Hypothalamus (tissue), 51 donors: ENCODE measurements at places on chromosomes 5 and 9.

DNA sequence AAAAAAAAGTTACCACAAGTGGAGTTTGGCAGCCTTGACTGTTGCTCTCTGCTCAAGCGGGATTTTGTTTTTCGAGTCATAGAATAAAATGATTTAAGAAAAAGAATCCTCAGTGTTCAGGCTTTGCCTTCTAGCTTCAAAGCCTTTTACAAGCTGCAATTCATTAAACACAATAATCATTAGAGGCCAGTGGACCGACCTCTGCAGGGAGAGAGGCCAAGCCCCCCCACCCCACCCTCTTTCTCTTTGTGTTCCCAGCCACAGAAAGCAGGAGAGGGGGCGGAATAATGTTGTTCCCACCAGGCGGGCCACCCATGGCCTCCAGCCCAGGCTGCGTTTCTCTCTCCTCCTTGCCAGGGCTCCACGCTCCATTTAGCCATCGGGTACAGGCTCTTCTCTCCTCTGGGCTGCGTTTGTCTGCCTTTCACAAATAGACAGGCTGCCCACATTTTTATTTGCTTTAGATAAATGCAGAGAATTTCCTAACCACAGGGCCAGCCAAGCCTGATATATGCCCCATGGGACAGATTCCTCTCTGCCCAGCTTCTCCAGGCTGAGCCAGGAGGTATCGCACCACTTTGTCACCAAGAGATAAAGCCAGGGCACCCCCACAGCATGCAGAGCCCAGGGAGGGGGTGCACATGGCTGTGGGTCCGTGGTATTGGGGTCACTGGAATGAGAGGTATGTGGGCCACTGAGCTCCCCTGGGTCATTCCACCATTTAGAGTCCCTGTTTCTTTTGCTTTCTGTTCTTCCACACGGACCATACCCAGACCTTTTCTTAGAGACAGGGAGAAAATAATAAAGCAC, 318.8 kb downstream of the PIK3R1 start:
- DNase-seq = peak; percentile 26

DNA sequence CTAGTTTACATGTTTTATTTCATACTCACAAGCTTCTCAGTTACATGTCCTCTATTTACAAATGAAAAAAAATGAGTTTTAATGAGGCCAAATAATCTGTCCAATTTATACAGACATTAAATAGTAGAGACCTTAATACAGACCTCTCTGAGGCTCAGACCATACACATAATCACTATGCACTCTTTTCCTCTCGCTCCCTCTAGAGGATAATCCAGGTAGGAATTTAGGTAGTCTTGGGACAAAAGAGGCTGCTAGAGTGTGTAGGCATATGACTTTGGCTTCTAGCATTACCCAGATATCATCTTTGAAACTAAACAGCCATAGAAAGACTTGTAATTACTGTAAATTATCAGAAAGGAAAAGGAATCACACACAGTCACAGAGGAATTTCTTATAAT, 444.7 kb downstream of the HINT1 start:
- no peak for DNase-seq

DNA sequence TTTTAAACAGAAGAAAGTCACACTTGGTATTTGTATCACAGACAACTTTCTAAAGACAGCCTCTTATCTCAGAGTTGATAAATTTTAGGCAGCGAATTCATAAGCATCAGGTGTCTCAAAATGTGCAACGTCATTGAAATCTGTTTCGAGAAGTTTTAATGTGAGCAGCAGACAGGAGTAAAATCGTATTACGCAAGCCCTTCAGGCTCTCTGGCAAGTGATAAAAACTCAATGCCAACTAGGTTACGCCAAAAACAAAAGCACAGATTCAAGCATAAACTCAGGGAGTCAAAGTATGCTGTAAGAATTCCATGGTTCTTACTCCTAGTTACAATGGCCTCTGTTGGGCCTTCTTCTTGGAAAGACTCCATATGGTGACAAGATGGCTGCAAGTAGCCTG, 244.7 kb downstream of the SEMA5A start:
- DNase-seq = no peak

GRCh38 chr5:134585966-134586365, 46.7 kb downstream of the SAR1B start:
- DNase-seq = no peak

- DNase-seq = no peak
Observed at GRCh38 chr5:85357309-85357708, 972.6 kb upstream of the EDIL3 start.

DNA sequence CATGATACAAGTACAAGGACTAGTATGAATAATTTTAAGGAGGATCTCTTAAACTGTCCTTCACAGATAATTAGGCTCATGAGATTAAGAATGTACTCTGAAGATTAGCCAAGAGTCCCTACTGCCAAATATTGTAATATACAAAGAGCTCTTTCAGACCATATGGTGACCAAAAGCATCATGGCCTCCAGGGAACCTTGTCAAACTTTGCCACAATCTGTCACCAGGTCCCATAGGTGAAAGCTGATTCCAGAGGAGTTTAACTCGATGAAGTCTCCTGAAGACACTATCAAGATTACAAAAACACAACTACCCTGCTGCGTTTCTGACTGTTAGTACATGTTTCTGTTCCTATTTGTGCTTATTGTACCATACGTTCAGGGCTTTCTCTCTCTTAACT, 395.4 kb upstream of the ITGA1 start:
- no peak for DNase-seq

DNA sequence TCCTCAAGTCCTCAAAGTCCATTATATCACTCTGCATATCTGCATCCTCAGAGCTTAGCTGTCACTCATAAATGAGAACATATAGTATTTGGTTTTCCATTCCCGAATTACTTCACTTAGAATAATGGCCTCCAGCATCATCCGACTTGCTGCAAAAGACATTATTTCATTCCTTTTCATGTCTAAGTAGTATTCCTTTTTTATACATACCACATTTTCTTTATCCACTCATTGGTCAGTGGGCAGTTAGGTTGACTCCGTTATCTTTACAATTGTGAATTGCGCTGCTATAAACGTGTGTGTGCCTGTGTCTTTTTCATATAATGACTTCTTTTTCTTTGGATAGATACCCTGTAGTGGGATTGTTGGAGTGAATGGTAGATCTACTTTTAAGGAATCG, 117.2 kb downstream of the OR2K2 start:
- no peak for DNase-seq

GRCh38 chr5:165209101-165209727, 1703.8 kb downstream of the MAT2B start:
- no peak for DNase-seq

- no peak for DNase-seq
Observed at GRCh38 chr5:58885260-58885659, 302.4 kb downstream of the RAB3C start.

DNA sequence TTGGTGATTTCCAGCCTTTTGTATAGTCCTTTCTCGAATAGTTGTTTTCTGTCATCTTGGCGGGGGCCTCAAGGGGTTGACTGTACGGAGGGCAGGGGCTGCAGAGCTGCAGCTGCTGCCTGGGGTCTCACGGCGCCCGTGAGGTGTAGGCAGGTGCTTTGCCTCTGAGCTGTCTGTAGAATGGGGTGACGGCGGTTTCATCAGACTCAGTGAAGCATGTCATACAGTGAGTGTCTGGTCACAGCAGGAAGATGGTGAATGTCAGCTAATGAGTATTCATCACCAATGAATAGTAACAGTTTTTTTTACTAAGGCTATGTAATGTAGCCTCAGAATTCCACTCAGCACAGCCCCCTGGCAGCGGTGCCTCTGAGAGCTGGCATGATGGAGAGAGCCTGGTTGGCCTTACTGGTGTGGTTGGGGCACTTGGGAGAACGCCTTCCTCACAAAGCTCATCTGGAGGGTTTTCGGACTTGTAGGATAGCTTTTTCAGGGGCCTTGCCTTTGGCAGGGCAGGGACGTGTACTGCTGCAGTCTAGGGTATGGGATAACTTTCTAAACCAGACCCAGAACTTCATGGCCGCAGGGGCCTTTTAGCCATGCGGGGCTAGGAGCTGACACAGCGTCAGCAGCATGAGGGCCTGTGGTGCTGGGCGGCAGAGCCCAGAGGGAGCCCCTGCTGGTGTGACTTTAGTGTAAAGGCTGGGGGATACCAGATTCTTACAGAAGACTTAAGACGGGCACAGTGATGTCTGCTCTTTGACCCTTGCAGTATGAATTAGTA, 15.0 kb downstream of the TENT4A start:
- DNase-seq = no peak

DNA sequence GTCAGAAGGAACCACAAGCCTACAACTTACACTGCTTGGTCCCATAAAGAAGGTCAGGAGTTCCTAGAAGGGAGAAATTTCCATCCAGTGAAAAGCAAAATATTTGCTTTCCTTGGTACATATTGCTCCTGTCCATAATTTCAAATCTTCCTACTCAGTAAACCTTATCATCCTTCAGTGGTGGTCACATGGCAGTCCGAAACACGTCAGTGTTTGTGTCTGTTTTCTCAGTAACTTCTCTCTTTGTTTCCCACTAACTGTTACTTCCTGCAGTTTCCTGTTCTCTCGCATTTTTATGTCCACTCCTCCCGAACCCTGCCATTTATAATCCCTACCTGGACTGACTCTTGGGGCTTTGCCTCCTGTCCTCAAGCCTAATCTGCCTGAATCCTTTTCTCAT, 129.1 kb downstream of the FANCC start:
- no peak for DNase-seq

DNA sequence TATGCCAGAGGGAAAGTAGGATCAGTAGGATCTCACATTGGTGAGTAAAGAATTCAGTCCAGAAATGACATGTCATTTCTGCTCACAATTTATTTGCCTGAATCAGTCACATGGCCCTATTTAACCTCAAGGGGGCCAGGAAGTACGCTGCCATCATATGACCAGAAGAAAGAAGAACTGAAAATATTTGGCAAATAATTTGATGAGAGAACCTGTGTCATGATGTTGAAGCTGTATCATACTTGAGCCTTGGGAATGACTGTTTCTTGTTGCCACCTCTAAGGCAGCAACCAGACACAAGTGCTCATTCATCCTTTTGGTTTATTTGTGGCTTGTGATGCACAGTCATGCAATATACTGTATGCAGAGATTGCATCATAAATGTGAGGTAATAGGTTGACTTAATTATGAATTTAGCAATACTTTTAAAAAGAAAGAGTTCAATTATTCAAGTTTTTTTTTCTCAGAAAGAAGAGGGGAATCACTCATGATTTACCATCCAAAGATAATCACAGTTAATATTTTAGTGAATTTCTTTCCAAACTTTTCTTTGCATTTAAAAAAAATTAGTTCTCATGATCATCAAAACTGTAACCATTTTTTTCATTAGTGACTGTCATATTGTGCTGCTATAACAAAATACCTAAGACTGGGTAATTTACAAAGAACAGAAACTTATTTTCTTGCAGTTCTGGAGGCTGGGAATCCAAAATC, 8.2 kb upstream of the ZFYVE16 start:
- no peak for DNase-seq

DNA sequence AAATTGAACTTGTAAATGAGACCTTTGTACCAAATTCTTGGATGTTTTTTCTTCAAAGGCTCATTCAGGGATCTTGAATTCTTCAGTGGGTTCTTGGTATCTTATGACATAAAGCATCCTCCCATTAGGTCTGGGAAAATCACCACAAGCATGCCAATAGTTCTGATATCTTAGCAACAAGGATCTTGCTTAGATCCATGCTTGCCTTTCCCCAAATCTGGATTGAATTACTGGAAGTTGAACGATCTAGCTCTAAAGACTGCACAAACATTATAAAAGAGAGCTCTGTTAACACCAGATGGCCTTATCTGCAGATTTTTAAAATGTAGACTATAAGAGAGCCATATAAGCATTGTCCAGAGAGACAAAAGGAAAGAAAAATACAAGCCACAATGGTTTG, 266.3 kb downstream of the RAB3C start:
- no peak for DNase-seq

- DNase-seq = no peak
Observed at GRCh38 chr9:132864691-132865090, 13.4 kb downstream of the AK8 start.

DNA sequence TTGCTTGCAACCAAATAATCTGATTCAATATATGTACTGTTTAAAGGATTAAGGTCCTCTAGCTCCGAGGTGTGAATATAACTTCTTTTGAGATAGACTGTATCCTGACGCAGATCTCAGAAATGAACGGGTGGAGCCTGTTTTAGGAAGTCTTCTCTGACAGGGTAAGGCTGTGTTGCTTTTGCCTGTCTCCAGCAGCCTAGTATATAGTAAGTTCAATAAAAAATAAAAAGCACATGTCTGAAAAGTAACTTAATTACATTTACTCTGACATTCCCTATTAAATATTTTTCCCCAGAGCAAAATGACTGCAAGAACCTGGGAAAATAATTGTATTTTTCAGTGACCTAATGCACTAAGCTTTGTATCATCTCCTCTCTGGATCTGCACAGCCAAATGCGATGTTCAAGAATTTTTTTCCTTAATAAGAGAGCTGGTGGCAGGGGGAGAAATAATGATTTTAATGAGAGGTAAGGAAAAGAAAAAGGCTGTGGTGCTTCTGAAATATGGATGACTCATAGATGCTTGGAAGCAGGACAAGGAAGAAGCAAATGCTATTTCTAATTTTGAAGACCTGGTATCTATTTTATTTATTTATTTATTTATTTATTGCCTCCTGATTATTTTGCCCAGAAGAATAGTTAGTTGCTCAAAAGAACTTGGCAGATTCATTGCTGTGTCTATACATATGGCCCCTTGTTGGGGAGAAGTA, 7.3 kb downstream of the PPP3R2 start:
- DNase-seq = no peak

DNA sequence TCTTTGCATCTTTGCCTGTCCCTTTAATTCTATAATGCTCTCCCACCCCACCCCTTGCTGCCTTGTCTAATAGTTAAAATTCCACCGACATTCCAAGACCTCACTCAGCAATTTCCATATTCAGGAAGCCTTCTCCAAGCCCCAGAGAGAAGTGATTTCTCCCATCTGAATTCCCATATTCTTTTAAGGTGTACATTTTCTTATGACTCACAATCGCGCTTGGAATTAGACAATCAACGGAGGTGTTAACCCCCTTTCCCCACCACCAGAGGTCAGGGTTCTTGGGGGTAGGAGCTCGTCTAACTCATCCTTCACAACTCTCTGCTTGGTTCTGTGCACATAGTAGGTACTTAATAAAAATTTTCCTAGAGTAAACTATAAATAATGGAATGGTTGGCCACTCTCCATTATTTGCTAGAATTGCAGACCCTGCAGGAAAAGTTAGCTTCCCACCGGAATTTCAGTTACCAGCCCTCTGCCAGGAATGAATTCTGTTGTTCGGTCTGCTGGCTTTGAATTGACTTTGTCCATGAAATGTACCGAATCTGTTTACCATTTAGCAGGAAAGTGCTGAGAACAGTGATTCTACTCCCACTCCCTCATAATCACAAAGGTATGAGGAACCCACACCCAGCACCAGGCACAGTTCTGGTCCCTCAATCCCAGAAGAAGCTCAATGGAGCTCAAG, 5.0 kb downstream of the KCNIP1 start:
- DNase-seq = no peak
